Epithelial cell of alveolus of lung (primary cell): ENCODE measurements at places on chromosomes 5 and 9. TPM values are rescaled to one million over a fixed set of nuclear protein-coding genes. Genes with fewer than 3 reads are reported as not detected.

ZSWIM6 gene
- 8.5 and 12.5 TPM in 2 replicates for total RNA-seq

SMC5 gene
- total RNA-seq: 14.5 and 16.8 TPM in 2 replicates

FABP6 gene
- not detected in 2 replicates for total RNA-seq

SLC6A3 gene
- total RNA-seq: not detected in 2 replicates

CHD1 gene
- 22.0 and 24.6 TPM in 2 replicates for total RNA-seq

CATSPER3 gene
- not detected in 2 replicates for total RNA-seq

RANBP17 gene
- total RNA-seq: 4.4 and 5.1 TPM in 2 replicates
